ENCODE measurements at places on chromosomes 13 and 19.

- DNase-seq: no peak
Measured at GRCh38 chr19:2863816-2864215, 3.3 kb upstream of the ZNF556 start.

DNA sequence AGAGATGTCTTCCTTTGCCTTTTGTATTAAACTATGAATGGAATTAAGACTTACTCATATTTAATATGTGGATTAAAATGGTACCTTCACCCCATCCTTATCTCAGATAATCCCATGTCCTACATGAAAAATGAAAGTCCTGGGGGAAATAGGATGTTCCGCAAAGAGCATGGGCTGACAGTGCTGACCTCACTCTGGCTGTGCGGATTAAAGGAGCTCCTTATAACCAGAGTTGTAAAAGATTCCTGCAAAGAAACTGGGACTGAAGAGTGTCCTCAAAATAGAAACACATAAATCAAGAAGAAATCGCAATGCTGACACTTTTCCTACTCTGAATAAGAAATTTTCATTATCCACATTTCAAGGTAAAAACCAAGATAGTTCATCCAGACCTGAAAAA is 384.5 kb downstream of the LIG4 start:
- no peak for DNase-seq

- no peak for DNase-seq
Measured at GRCh38 chr13:52665325-52665724, 12.7 kb downstream of the SUGT1 start.

DNA sequence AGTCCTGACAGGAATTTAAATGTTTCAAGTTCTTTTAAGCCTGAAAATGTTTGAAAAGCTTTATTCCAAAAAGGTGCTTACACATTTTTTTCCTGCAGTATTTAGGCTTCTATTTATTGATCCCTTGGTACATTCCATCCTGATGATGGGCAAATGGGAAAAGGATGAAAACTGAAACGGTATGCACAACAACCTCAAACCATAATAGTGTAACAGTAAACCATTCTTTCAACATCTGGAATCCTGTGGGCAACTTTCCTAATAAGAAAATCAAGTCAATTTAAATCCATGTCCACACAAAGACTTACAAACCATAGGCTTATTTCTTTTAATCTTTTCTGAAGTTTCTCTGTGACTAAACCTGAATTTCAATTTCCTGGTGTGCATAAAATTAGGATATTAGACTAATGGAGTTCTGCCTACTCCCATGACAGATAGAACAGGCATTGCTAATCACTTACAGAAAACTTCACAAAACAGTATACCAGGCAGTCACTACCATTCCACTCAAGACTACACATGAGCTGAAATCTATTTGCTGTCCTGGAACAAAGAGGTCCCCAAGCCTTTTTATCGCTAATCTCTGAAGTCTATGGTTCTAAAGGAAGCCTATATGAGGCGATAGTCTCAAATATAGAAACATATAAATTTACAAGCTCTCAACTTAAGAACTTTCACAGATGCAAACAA is 103.3 kb downstream of the DLEU7 start:
- no peak for DNase-seq

- no peak for DNase-seq
Measured at GRCh38 chr19:33039815-33040214, 24.9 kb downstream of the RHPN2 start.

DNA sequence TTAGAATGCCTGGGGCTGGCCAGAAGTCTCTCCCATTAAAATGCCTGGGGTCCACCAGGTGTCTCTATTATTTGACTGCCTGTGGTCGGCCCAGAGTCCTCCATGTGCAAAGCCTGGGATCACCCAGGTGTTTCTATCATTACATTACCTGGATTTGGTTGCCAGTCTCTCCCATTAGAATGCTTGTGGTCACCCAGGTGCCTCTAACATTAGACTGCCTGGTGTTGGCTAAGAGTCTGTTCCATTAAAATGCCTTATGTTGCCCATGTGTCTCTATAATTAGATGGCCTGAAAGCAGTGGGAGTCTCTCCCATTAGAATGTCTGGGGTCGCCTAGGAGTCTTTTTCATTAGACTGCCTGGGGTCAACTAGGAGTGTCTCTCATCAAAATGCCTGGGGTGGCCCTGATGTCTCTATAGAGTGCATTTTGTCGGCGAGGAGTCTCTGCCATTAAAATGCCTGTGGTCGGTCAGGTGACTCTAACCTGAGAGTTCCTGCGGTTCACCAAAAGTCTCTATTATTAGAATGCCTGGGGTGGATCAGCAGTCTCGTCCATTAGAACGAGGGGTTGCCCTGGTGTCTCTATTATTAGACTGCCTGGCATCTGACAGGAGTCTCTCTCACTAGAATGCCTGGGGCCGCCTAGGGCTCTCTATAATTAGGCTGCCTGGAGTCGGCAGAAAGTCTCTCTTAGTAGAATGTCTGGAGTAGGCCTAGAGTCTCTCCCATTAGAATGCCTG is 1540.5 kb downstream of the UQCRFS1 start:
- no peak for DNase-seq

- DNase-seq: peak; percentile 90
Measured at GRCh38 chr19:50906217-50906616, 5.0 kb downstream of the KLK4 start.

DNA sequence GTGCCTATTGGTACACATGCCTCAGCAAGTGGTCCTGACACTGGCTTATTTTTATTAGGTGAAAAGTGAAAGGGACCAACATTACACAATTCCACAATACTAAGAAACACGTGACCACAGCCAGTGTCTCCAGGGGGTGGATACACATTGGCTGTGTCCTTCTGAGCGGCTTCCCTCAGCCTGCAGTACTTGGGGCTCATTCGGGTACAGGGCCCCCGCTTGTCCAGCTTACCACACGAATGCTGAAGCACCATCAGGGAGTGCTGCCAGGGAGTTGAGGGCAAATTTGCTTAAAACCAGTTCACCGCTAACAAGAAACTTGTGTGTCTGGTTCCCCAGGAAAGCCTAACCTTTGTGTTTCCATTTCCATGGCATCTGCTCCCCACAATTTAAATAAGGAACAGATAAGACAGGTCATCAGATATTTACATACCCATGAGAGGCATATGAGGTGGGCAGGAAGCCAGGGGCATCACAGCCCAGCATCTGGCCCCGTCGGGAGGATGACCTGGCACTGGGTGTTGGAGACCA is 23.3 kb downstream of the PBX4 start:
- DNase-seq: no peak

GRCh38 chr13:24887759-24888158 is 123.8 kb downstream of the RNF17 start:
- DNase-seq: no peak

- DNase-seq: no peak
Measured at GRCh38 chr13:34751044-34751443, 191.0 kb upstream of the NBEA start.

DNA sequence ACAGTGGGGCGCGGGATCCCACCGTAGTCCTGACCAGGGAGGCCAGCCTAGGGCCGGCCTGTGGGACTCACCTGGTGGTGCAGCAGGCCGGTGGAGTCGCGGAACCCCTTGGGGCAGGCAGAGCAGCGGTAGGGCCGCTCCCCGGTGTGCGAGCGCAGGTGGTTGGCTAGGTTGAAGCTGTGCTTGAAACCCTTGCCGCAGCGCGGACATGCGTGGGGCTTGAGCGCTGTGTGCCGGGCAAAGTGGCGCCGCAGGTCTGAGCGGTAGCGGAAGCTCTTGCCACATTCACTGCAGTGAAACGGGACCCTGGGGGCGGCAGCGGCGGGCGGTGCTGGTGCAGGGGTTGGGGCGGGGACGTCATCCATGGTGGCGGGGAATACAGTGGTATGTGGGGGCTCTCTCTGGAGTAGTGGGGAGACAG is 1.8 kb downstream of the FIZ1 start:
- no peak for DNase-seq

DNA sequence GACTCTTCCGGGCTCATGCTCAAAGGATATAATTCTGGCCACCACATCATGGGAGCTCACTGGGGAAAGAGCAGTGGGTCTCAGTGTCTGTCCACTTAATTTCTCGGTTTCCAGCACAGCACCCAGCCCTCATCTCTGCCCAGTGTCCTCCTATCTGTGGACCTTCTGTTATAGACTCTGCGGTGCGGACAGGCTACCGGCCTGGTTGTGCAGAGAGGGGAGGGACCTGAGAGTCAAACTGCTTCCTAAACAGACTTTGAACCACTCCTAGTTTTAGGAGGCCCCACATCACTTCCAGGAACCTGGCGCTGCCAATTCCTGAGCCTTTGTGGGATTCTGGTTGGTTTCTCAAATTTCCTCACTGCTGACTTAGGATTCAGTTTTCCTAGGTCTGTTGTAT is 59.8 kb upstream of the MED4 start:
- DNase-seq: no peak

DNA sequence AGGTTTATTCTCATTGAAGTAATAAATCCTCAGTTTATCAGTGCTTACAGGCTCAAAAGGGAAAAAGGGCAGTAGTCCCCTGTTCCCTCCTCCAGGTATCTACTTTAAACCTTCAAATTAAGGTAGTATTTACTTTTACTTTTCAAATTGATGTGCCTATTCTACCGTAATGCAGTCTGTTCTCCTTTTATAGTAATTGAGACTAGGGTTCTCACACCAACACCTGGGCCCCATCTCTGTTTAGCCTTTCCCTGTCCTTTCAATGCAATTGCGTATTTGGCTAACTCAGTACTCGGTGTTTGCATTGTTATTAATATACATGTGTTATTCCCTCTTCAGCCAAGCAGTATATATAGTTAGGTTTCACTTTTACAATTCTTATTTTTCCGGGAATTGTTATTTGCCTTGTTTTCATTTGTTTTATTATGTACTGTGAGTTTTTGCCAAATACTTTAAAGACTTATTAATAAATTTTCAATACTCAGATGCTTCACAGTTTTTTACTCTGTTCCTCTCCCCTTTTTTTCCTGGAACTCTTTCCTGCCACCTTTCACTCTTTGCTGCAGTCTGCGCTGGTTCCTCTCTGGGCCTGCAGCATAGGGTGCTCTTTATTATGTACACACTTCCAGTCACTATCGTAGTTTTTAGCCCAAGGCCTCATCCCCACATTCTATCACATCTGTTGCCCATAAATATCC is 30.3 kb downstream of the USPL1 start:
- no peak for DNase-seq

DNA sequence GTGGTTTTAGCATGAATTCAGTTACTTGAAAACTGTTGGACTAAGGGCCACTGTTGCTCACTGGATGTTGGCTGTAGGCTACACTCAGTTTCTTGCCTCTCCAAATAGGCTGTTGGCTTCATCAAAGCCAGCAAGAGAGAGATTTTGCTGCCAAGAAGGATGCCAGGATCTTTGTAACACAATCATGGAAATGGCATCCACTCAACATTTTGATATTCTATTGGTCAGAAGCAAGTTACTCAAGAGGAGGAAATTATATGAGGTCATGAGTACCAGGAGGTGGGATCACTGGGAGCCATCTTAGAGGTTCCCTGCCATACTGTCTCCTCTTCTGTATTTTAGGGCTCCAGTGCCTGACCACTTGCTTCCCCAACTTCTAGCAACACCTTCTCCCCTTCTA is 30.6 kb downstream of the SYDE1 start:
- no peak for DNase-seq

- DNase-seq: no peak
Measured at GRCh38 chr13:51843529-51843928, 1.4 kb downstream of the TMEM272 start.

DNA sequence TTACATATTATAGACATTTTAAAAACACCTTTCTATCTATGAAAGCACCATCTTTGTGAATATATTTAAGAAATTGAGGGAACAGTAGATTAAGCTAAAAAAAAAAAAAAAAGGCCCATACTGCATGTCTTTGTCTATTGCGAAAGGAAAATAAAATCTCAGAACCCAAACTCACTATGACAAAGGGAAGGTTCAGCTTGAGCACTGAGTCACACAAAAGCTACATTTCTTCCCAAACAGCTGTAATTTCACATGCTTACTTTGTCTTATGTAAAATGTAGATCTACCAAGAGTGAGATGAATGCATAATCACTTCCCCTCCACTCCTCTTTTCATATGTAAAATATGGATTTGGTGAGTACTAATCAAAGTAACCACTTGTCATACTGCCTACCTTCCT is 640.1 kb upstream of the KLF12 start:
- DNase-seq: no peak

GRCh38 chr19:35445826-35446593 is 2.0 kb upstream of the FFAR2 start:
- DNase-seq: no peak

DNA sequence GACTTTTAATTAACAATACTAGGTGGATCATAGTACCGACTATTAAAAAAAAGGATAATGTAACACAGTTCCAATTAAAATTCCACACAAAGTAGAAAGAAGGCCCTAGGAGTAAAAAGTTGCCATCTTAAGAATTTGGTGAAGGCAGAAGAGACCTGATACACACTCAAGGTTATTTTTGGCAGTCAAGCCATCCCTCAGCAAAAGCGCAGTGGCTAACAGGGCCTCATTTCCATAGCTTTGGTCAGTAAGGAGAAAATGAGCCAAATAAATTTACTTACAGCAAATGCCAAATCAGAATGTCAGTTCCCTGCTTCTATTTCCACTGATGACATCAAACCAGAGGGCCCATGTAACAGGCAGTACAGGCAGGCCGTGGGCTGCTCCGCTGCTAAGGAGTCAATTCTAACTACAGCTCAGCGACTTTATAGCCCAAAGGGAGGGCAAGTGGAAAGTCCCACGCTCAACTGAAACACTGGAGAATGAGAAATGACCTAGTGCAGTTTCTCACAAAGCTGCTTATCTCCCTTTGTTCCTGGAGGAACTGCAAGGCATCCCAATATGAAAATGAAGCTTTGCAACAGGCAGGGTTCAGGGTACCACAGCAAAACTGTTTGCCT is 6.3 kb downstream of the ARGLU1 start:
- DNase-seq: no peak

DNA sequence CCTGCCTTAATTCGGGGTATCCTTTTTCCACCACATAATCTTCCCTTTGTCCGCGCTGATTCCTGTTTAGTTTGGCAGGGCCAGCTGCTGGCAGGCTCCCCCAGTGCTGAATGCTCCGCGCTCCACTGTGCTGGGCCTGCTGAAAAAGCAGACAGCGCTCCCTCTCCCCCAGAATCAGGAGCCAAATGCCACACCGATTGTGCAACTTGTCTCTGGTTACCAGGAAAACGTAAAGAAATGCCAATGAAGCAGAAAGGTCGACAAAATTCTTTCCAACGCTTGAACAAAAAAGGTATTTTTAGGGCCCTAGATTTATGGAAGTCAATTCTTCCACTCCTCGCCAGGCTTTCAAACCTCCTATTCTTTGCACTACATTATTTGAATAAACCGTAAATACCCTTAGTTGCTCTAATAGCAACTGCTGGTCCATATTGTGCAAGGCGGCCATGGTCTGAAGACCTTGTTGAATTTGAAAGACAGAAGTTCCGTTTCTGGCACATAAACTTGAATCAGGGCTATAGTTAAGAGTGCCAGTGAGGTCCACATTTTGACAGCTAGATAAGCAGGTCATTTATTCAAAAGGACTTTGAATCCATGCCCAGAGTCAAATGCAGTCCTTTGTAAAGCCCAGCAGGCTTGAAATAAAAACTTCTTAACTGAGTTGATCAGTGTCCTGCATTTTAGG is 206.7 kb upstream of the RFC3 start:
- no peak for DNase-seq

- DNase-seq: no peak
Measured at GRCh38 chr13:114151565-114152284, 19.3 kb upstream of the RASA3 start.

- DNase-seq: no peak
Measured at GRCh38 chr19:33872445-33873320, 76.0 kb downstream of the KCTD15 start.
